ENCODE measurements at places on chromosomes 2 and 18. TPM values are rescaled to one million over a fixed set of nuclear protein-coding genes. Genes with fewer than 3 reads are reported as not detected.

- H3K27me3 ChIP-seq: no peaks in the 10 kb centered on the region
- H3K27ac ChIP-seq: no peak overlapping the region
- H3K4me1 ChIP-seq: no peaks in the 10 kb centered on the region
- peak; percentile 19 for DNase-seq
- H3K4me3 ChIP-seq: no peak overlapping the region
Observed at GRCh38 chr18:8661754-8662559, 43.4 kb upstream of the MTCL1 start.

- no peak for DNase-seq
- no peak overlapping the region for H3K27ac ChIP-seq
- H3K4me3 ChIP-seq: no peak overlapping the region
- H3K4me1 ChIP-seq: no peaks in the 10 kb centered on the region
- H3K36me3 ChIP-seq: no peaks in the 10 kb centered on the region
- H3K27me3 ChIP-seq: no peaks in the 10 kb centered on the region
Observed at GRCh38 chr2:54275541-54275940, 19.5 kb upstream of the TSPYL6 start.

DNA sequence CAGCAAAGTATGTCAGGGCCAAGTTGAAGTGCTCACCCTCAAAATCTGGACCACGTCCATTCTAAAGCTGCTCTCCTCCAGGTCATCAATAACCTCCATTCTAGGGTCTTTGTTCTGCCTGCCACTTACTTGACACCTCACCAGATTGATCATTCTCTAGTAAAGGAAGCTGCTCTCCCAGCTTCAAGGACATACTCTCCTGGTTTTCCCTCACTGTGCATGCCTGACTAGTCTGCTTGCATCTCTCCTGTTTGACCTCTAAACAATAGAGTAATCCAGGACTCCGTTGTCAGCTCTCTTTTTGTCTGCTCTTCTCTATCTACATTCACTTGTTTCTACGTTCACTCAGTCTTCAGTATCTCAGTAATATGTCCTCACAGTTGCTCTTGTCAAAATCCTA is 59.1 kb downstream of the FRZB start:
- no peaks in the 10 kb centered on the region for H3K36me3 ChIP-seq
- H3K27me3 ChIP-seq: no peaks in the 10 kb centered on the region
- no peaks in the 10 kb centered on the region for H3K4me1 ChIP-seq
- no peak overlapping the region for H3K27ac ChIP-seq
- no peak for DNase-seq
- H3K4me3 ChIP-seq: no peak overlapping the region

DYSF gene
- polyA plus RNA-seq: 3.5 TPM

WDR54 gene
- 6.6 TPM for polyA plus RNA-seq

GRCh38 chr2:54903736-54904554 is 146.3 kb downstream of the RTN4 start:
- no peak overlapping the region for H3K27ac ChIP-seq
- H3K4me3 ChIP-seq: no peak overlapping the region
- no peak for DNase-seq
- no peaks in the 10 kb centered on the region for H3K27me3 ChIP-seq
- no peaks in the 10 kb centered on the region for H3K4me1 ChIP-seq

DNA sequence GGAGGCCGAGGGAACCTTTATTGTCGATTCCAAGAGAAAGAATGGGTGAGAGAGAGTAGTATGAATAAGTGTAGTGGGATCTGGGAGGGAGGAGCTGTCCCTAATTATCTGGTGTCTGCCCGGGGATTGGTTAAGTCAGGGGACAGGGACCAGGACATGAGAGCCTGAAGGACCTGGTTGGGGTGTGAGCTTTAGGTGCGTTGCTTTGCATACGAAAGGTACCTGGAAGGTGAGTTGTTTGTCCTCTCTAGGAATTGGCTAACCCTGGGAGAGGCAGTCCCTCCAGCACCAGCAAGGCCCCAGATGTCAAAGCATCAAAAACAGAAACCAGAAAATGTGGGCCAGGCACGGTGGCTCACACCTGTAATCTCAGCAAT is 48.1 kb upstream of the RPL31 start:
- peaks cover 11% of the 10 kb centered on the region for H3K4me1 ChIP-seq
- H3K4me3 ChIP-seq: no peak overlapping the region
- no peaks in the 10 kb centered on the region for H3K36me3 ChIP-seq
- no peak for DNase-seq
- no peak overlapping the region for H3K27ac ChIP-seq

PAX3 gene
- not detected for polyA plus RNA-seq

GRCh38 chr2:220660277-220661145 is 911.6 kb downstream of the EPHA4 start:
- no peak overlapping the region for H3K27ac ChIP-seq
- DNase-seq: no peak
- no peaks in the 10 kb centered on the region for H3K36me3 ChIP-seq

FIGLA gene
- polyA plus RNA-seq: not detected

PSMA8 gene
- polyA plus RNA-seq: not detected

- DNase-seq: no peak
- no peaks in the 10 kb centered on the region for H3K4me1 ChIP-seq
- H3K4me3 ChIP-seq: no peak overlapping the region
- no peaks in the 10 kb centered on the region for H3K27me3 ChIP-seq
- no peaks in the 10 kb centered on the region for H3K36me3 ChIP-seq
Observed at GRCh38 chr2:146270618-146271017, 1574.2 kb upstream of the ACVR2A start.

SMAD7 gene
- polyA plus RNA-seq: 8.2 TPM

DNA sequence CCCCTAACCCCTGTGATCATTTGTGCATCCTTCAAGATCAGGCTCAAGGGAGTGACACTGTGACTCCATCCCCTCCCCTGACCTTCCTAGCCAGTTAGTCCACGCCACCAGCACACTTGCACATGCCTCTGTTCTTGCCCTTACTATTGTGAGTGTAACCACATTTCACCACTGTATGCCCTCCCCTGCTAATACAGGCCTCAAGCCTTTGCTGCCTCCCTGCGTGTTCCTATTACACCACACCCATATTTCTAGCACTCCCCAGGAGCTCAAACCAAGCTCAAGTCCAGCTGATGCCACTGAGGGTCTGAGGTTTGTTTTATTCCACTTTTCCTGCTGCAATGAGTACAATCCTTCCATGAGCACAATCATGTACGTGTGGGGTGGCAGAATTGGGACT is 288.9 kb upstream of the FBXO11 start:
- no peaks in the 10 kb centered on the region for H3K27me3 ChIP-seq
- H3K36me3 ChIP-seq: no peaks in the 10 kb centered on the region
- no peaks in the 10 kb centered on the region for H3K4me1 ChIP-seq
- H3K4me3 ChIP-seq: no peak overlapping the region
- H3K27ac ChIP-seq: no peak overlapping the region

GPR55 gene
- 0.02 TPM for polyA plus RNA-seq

DNA sequence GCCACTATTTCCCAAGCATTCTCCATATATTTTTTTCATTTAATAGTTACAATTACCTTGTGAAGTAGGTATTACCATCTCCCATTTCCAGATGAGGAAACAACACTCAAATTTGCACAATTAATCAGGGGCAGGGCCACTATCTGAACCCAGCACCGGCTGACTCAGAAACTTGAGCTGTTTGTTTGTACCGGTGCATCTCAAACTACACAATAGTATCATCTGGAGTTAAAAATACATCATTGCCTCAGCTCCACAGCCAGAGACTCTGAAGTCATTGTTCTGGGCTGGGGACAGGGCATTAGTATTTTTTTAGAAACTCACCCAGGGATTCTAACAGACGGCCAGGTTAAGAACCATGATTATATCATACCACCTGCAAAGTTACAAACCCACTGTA is 55.9 kb downstream of the CDCA7 start:
- no peak for DNase-seq
- H3K4me3 ChIP-seq: no peak overlapping the region
- no peaks in the 10 kb centered on the region for H3K36me3 ChIP-seq
- no peaks in the 10 kb centered on the region for H3K4me1 ChIP-seq
- H3K27ac ChIP-seq: no peak overlapping the region

GREB1 gene
- polyA plus RNA-seq: 6.2 TPM

- peaks cover 9% of the 10 kb centered on the region for H3K4me1 ChIP-seq
- DNase-seq: no peak
- H3K27me3 ChIP-seq: no peaks in the 10 kb centered on the region
- no peaks in the 10 kb centered on the region for H3K36me3 ChIP-seq
Observed at GRCh38 chr2:45237850-45238542, 228.7 kb upstream of the SIX2 start.

MFSD2B gene
- polyA plus RNA-seq: not detected
